Epithelial cell of proximal tubule (primary cell): ENCODE measurements at places on chromosomes 7 and 10. TPM values are rescaled to one million over a fixed set of nuclear protein-coding genes. Genes with fewer than 3 reads are reported as not detected.

DNA sequence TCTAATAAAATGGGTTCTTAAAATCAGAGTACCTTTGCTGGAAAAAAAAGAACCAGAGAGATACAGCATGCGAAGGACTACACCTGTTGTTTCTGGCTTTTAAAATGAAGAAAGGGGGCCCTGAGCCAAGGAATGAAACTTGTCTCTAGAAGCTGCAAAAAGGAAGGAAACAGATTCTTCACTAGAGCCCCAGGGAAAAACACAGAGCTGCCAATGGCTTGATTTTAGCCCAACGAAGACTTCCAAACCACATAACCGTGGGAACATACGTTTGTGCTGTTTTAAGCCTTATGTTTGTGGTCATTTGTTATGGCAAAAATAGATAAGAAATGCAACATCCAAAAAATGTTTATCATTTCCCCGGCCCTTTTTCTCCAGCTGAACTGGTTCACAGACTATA, 780.0 kb downstream of the SORCS1 start:
- DNase-seq = no peak

DNA sequence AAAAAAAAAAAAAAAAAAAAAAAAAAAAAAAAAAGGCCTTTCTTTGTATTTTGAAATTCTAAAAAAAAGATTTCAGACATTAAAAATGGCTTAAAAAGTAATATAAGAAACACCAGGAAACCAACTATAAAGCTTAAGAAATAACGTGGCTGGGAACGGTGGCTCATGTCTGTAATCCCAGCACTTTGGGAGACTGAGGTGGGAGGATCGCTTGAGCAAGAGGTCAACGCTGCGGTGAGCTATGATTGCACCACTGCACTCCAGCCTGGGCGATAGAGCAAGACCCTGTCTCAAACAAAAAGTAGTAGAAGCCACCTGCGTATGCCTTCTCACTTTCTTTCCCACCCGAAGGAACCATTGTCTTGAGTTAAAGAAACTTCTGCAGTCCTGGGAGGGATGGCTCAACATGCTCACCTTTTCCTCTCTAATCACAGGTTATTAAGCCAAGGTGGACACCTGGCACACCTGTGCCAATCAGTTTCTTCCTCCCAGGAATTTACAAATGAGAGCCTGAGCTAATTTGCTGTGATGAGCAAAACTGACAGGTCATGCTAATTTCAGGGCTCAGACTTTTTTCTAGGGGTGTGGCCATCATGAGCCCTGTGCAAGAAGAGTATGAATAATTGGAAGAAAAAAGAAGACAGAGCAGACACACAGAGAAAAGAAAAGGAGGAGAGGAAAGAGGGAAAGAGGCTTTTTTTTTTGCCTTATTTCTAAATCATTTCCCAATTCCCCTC, 72.0 kb upstream of the PARD3 start:
- DNase-seq = no peak

- DNase-seq = no peak
Observed at GRCh38 chr7:151122276-151122675, 36.0 kb downstream of the AGAP3 start.

DNA sequence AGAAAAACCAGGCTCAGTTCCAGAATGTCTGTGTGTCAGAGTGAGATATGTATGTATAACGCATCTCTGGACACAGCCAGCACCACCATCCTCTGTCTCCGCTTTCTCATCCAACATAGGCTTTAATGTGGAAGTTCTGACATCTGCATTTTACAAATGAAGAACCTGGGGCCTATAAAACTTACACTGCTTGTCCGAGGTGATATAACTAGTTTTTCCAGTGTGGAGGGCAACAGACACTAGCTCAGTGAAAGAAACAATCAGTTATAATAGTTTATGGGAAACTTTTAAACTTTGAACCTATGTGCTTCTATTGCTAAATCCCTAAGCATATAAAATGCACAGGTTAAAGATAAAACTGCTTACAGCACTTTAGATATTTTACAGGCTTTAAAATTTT, 208.7 kb downstream of the CRPPA start:
- no peak for DNase-seq

GRCh38 chr10:109454691-109455090, 468.6 kb downstream of the XPNPEP1 start:
- no peak for DNase-seq

PDE6C gene
- total RNA-seq = not detected in 2 replicates
